Stimulated activated CD8-positive, alpha-beta memory T cell treated with anti-CD3 and anti-CD28 coated beads, Interleukin-4, amount 100 ng/mL, for 1 hour (primary cell): ENCODE measurements at places on chromosomes 7 and 10.

DNA sequence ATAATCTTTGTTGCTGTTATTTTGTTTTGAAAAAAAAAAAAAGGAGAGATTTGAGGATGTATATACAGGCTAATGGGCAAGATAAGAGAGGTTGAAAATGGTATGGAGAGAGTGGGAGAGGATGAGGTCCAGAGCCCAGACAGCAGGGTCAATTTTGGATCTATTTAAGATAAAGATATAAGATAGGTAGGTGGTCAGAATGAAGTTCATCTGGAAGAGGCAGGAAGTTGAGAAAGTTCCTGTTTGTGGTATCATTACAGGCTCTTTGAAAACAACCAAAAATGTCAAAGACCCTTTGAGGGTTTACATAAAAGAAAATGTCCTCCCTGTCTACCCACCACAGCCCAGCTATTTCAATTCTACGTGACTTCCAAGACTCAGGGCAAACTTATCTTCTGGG lies 7.5 kb downstream of the CEP41 start:
- no peak for DNase-seq

- DNase-seq: no peak
Measured at GRCh38 chr10:95312257-95312656, 21.5 kb upstream of the PDLIM1 start.

GRCh38 chr10:70616761-70617160 lies 14.2 kb upstream of the PRF1 start:
- DNase-seq: no peak

DNA sequence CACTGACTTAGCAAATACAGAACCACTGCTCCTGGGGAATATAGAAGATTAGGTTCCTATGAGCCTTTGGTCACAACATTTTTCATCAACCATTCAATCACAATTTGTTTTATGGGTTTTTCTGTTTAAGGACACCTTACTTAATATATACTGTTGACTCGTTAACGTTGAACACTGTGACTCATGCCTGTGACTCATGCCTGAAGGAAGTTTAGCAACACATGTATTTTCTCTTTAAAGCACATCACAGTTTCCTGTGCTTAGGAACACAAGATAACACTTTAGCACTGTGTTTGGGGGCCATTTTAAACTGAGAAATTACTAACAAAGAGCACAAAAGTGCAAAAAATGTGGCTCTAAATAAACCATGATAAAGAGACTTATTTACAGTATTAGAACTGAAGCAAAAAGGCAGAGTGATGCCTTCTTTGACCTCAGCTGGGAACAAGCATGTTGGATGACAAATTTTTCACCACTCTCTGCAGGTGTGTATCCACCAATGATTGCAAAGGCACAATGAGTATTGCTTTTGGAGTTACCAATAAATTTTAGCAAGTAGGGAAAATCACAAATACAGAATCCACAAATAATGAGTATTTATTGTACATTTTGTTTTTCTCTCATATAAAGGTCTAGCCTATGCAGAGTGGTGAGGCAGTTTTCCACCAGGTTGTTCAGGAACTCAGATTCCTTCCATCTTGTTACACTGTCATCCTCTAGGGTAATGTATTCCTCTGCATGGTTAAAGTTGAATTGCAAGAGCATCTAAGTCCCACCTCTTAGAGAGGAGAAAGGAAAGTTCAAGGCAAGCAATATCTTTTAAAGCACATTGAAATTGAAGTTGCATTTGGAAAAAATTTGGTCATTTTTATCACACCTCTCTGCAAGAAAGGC lies 7.3 kb downstream of the FGFBP3 start:
- no peak for DNase-seq

- DNase-seq: no peak
Measured at GRCh38 chr7:82319674-82320118, 123.9 kb downstream of the CACNA2D1 start.

DNA sequence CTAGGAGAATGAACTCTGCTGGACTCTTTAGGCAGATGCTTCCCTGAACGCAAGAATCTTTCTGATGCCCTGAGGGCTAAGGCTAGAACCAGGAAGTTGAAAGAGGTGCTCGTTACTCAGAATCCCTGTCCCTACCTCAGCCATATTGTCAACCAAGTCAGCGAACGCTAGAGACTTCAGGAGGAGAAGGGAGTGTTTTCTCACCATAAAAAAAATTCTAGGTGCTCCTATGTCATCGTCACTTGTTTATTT lies 359.4 kb downstream of the PRPF18 start:
- DNase-seq: no peak

DNA sequence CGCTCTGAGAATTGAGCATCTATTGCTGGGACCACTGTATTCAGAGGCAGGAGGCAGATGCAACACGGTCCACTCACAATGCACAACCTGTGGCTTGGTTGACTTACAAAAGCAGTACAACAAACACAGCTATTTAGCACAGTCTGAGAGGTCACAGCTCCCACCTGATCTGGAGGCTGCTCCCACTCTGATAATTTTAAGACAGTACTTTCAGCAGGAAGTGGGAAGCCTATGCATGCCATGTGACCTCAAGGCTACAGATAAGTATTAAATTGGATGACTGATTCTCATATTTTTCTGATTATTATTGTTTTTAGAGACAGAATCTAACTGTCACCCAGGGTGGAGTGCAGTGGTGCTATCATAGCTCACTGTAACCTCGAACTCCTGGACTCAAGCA lies 659.3 kb downstream of the PARD3 start:
- DNase-seq: no peak

- no peak for DNase-seq
Measured at GRCh38 chr10:94010886-94011285, 17.2 kb downstream of the PLCE1 start.

DNA sequence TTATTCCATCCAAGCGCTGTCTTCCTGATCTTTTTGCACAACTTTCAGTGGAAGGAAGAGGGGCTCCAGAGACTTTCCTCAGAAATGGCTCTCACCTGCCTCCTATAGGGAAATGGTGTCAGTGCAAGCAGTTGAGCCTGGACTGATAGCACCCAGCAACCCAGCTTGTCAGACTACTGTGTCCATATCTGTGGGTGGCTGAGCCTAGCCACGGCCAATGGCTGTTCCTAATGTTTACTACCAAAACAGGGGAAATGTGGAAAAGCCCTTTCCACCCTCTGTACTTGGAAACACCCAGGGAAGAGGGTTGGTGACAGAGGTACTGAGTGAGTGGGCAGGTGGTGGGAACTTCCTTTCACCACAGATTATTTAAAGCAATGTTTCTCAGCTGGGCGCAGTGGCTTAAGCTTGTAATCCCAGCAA lies 4.3 kb upstream of the YKT6 start:
- DNase-seq: no peak

DNA sequence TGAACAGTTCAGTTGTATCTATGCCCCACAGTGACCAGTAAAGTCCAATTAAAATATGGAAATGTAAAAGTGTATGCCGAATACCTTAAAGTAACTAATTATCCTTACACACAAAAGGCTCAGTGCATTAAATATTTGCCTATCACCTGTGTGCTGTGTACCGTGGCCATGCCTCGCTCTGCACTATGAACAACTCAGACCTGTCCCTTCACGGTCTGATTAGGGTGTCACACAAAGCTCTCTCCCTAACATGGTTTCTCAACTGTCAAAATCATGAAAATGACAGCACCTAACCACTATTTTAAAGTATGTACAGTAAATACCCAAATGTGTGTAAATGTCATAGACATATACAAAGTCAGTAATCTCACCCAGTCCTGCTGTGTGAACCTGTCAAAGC lies 43.1 kb downstream of the STK17A start:
- no peak for DNase-seq

GRCh38 chr10:6393168-6393567 lies 186.9 kb downstream of the PRKCQ start:
- DNase-seq: no peak

- no peak for DNase-seq
Measured at GRCh38 chr7:95723583-95724180, 48.7 kb upstream of the DYNC1I1 start.

DNA sequence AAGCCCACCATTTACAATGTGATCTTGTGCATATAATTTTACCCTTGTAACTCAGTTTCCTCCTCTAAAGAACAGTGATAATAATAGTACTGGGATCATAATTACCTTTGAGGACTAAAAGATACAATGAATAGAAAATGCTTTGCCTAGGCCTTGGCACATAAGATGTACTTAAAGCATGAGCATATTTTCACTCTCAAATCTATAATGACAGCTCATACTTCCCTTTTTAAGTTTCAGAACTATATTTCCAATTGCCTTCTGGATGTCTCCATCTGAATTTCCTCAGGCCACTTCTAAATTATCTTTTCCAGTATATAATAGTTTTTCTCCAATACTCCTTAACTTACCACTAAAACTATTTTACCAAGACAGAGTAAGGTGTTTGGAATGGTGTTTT lies 13.3 kb upstream of the ITGB8 start:
- DNase-seq: no peak

GRCh38 chr10:45580371-45581215 lies 92.0 kb downstream of the ZFAND4 start:
- no peak for DNase-seq

- no peak for DNase-seq
Measured at GRCh38 chr7:8143151-8143874, 118.7 kb downstream of the ICA1 start.

DNA sequence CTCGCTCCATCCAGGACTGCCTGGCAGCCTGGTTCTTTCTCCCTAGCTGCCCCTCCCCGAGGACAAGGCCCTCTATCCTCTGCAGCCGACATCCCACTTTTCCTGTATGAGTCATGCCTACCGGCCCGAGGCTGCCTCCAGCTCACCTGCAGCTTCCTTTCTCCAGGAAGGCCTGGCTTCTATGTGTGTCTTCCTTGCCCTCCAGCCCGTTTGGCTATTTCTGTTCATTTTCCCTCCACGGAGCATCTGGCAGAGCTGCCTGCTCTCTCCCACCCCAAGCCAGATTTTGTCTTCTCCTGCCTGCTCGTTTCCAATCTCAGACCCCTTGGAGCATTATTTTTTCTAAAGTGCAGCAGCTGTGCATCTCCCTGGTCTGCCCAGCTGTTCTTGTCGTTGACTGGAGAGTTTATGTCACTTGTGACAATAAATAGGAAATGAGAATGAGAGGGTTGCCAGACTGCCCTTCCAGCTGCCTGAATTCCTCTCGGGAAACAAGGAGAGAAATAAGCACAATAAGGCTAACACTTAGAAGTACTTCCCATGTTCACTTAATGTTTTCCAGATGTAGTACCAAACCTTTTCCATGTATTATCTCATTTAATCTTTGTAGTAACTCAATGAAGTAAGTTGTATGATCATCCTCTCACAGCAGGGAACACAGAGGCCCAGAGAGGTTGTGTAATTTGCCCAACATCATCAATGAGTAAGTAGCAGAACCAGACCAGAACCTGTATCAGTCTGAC lies 19.7 kb downstream of the UBTD1 start:
- no peak for DNase-seq

DNA sequence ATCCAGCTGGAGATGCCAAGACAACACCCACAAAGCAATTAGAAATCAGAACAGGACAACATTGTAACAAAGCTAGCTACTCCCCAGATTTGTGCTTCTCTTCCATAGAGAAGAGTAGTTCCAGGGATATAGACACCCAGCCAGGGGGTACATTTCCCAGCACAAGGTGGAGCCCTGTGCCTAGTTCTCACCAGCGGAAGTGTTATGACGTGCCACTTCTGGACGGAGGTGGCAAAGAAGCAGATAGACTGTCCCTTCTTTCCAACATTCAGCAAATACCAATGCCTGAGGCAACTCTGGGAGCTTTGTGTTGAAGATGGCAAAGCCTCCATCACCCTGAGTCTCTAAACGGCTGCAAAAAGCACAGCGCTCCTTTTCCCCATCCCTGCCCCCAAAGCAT lies 23.4 kb upstream of the GSAP start:
- no peak for DNase-seq

DNA sequence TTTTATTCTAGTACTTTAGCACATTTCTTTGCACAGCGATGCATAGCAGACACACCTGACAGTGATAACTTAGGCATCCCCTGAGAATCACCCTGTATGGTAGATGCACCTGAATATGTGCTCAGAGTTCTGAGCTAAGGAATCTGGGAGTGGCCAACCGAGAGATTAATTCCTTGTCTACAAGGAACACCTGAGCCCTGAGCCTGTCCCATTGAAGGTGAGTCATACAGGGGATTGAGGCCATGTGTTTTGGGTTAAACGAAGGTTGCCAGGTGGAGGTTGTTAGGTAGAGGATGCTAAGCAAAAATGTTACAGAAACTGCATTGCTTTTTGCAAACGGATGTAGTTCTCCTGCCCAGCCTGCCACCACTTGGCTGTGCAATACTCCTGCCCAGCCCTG lies 128.9 kb downstream of the AMPH start:
- no peak for DNase-seq

- no peak for DNase-seq
Measured at GRCh38 chr10:92644921-92645320, 44.8 kb upstream of the HHEX start.

GRCh38 chr7:73312831-73313520 lies 4.3 kb upstream of the NSUN5 start:
- DNase-seq: no peak

- DNase-seq: no peak
Measured at GRCh38 chr10:176677-177076, 41.4 kb downstream of the ZMYND11 start.

DNA sequence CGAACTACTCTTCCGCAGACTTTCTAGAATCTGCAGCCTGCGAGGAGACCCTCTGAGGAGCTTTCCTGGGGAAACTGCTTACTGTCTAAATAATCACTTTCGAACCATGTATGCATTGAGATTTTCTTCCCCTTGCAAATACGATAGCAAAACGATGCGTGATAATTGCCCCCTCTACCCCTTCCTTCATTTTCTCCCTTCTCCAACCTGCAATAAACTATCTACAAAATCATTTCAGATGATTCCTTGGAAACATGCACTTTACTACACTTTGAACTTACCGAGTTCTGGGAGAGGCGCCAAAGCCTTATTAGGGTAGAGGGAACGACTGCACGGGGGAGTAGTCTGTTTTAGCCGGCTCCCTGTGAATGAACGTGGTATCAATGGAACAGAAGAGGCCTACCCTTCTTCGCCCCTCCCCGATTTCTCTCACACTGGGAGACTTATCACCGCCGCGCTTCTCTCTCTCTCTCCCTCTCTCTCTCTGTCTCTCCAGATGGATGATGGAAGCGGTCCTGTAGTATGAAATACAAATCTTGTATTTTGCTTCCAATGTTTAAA lies at the start of gene FGFBP3:
Gene FGFBP3, minus strand, starts transcription at position 370 of the 561 bp plus-strand sequence. CDS start 517 bp downstream, outside the sequence.
- no peak for DNase-seq

DNA sequence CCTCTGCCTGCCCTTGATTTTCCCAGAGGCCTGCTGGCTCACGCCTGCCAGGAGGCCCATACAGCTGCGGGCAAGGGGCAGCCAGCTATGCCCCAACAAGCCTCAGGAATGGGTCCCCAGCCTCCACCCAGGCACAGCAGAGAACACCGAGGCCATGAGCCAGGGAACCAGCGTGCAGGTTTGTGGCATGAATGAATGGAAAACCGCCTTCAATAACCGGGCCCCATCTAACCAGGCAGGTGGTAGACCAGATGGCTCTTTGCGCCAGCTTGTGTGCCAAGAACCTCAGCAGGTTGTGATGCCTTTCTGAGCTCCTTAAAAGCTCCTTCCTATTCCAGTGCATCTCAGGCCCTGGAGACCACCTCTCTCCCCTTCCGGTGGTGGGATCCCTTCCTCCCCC lies 50.2 kb downstream of the ELFN1 start:
- DNase-seq: no peak
